ENCODE measurements at places on chromosomes 5 and 9.

DNA sequence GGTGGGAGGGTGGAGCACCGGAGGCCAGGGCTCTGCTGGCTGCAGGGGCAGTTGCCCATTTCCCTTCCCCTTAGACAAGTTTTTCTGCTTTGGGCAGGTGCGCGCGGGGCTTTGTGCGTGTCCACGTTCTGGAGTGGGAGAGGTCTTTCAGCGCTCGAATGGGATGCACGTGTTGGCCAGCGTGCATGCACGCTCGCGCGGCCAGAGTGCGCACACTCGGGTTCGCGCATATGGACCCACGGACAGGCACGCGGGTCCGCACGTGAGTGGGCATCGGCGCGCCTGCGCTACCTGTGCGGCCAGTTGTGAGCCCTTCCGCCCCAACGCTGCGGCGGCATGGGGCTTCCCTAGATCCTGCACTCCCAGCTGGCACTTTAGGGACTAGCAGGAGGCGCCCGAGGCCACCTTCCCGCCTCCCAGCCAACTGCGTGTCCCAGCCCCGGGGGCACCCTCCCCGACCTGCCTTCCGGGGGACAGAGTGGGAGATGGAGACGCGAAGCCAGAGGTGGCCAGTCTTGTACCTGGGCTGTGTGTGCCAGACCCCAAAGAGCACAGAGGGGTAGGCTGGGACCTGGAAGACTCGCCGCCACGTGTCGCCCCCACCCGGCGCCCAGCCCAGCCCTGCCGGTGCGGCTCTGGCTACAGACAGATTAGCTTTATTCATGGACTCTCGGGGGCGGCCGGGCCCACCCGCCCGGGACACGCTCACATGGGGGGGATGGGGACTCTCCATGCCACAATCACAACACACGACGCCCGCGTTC is 9.8 kb upstream of the GPRIN1 start:
- DNase-seq, result no peak

DNA sequence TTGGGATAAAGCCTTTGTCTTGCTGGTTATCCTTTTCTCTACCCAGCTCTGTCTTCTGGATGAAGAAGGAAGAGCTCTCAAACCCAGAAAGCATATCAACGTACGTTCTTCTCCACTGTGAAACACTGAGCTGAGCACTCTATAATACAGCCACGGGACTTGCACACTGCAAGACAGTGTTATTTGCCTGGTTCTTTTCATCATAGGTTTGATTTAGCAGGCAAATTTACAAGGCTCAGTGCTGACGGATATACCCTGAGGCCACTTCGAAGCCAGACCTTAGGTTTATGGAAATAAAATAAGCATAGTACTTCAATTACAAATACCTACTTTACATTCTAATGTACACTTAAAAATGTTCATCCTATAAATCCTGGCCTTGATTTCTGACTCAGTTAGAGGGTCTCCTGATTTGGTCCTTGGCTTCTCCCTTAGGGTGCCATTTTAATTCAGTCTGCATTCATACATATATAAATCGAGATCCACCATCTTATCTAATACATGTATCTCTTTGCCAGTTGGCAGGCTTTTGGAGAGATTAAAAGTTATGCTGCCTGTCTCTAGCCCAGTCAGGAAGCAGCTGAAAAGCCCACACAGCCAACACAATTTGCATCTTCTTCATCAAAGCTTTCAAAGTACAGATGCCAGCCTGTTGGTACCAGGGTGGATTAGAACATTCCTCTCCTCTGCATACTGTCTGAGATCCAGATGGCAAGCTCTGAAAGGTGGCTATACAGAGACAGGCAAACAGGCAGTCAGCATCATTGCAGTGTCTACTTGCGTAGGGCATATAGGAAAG is 194.4 kb downstream of the DEPDC1B start:
- no peak for DNase-seq

DNA sequence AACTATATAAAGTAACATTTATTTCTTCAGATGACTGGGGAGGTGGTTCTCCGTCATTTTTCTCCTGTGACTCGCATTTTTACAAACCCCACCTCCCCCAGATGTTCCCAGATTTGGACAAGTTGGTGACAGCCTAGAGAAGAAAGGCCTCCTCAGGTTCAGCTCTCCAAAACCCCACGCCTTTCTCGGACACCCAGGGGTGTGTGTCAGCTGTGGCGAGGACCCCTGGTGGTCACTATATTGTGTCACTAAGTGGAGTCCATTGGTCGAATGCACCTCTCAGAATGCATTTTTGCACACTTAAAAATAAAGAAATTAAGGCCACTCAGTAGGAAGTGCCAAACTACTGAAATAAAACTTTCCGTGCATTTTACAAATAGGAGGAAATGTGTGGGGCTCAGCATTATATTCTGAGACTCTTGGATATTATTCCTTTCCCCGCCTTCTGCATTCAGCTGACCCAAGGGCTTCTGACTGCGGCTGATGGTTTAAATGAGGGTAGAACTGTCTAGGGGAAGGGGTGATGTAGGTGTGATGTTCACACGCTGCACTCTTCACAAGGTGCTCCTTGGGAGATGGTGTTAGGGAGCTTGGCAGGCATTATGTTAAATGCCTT is 47.6 kb downstream of the ACO1 start:
- DNase-seq, result peak; percentile 66

DNA sequence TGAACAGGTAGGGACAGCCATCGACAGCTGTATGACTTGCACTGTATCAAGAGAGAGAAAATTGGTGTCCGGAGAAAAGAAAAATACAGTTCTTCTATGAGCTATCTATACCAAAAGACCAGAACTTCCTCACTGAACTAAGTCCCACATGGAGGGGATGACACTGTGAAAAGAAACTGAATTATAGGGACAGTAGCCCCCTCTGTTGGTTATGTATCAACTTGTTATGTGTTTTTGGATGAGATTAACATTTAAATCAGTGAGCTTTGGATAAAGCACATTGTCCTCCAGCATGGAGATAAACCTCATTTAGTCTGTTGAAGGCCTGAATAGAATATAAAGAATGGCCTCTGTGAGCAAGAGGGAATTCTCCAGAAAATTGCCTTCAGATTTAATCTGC is 176.6 kb upstream of the SH3GL2 start:
- DNase-seq, result peak; percentile 41

- no peak for DNase-seq
These were observed 30.0 kb downstream of the RBM27 start for GRCh38 chr5:146233441-146233840.

DNA sequence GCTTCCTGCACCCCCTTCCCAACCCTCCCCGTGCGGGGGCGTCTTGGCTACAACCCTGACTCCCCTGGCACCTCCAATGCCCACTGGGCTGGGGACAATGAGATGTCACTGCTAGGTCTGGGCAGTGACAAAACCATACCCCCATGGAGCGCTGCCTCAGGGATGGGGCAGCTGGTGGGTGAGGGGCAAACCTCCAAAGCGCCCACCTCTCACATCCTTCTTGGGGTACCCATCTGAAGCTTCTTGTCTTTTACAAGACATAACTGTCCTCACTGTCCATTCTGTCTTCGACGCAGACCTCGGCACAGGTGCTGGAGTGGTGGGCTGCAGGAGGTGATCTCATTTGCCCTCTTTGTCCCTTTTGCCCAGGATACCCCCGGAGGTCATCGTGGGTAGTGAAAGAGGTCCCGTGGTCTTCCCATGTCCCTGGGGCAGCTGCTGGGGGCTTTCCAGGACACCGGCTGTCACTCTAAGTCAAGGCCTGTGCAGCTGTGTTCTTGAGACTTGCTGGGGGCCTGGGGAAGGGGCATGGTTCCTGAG is 27.8 kb upstream of the CSF1R start:
- no peak for DNase-seq

GRCh38 chr5:36168737-36169136 is 16.8 kb downstream of the SKP2 start:
- DNase-seq, result no peak

Data from D341Med (cell line).